ENCODE measurements at places on chromosomes 5 and 9. TPM values are rescaled to one million over a fixed set of nuclear protein-coding genes. Genes with fewer than 3 reads are reported as not detected.

DNA sequence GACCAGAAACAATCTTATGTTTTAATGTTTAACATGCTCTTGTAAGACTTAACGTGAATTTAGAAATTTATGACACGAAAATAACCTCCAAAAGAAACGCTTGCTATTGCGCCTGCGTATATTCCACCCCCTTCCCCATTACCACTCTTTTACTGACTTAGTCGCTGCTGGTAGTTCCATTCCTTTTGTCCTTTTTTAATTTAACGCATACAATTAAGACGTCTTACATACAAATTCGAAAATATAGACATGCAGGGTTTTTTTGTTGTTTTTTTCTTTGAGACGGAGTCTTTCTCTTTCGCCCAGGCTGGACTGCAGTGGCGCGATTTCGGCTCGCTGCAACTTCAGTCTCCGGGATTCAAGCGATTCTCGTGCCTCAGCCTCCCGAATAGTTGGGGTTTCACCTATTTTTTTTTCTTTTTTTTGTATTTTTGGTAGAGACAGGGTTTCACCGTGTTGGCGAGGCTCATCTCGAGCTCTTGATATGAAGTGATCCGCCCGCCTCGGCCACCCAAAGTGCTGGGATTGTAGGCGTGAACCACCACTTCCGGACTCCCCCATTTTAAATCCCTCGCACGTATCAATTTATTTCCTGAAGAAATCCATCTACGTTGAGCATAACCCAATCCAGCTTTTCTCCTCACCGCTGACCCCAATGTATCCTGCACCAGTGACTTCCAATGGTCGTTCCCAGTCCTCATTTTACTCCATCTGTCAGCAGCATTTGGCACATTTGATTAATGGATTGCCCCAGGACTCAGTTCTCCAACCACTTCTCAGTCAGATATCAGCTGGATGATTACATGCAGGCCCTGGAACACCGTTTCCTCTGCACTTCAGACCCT lies 684 bp upstream of the MED7 start:
- no peak for DNase-seq

The FGFR4 gene
- total RNA-seq = 12.0 TPM

DNA sequence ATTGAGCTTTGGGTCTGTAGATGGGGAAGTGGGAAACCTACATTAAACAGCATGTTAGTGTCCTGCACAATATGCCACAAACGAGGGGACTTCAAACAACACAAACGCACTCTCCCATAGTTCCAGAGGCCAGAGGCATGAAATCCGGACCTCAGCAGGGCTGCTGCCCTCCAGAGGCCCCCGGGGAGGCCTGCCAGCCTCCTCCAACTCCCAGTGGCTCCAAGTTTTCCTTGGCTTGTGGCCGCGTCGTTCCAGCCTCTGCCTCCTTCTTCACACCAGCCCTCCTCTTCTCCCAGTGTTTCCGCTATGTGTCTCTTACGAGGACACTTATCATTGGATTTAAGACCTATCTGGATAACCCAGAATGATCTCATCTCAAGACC lies 13.3 kb upstream of the COL5A1 start:
- no peak for DNase-seq

DNA sequence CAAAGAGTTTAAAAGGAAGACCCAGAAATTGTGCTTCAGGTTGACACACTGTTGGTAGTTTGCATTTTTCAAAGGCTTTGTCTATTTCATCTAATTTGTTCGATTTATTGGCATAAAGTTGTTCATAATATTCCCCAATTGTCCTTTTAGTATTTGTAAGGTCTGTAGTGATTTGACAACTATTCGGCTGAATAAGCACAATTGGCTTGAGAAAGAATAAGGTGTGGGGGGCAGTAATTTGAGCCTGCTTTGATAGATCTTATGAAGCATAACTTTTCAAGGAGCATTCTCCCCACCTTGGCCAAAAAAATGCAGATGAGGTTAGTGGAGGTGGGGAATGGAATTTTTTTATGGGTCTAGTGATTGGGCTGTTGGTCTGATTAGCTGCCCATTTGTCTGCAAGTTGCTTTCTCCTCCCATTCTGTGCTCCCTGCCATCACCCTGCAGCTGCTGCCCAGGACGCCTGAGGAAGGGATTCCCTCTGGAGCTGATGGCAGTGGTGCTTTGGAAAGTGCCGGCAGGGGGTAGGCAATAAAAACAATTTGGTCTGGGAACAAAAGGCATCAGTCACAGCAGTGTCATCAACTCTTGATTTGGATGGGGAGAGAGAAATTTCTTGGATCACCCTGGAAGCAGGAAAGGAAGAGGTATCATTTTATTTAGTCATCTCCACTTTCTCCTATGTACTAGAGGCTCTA lies 26.6 kb downstream of the WNT8A start:
- DNase-seq = no peak

The GPX8 gene
- 22.1 TPM for total RNA-seq

DNA sequence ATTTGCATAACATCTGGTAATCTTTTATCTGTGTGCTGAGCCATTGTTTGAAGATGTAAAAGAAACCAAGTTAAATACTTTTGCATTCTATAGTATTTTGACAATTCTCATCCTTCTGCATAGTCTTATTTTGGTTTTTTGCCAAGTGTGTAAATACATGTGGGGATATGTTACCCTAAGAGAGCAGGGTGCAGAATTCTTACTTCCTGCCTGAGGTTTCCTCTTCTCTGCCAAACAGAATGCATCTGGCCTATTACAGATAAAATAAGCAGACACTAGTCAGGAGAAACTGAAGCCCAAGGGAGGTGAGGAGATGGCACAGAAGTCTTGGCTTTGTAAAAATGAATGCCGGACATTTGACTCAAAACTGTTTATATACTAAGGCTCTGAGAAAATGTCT lies 462.1 kb downstream of the TMEM38B start:
- no peak for DNase-seq

DNA sequence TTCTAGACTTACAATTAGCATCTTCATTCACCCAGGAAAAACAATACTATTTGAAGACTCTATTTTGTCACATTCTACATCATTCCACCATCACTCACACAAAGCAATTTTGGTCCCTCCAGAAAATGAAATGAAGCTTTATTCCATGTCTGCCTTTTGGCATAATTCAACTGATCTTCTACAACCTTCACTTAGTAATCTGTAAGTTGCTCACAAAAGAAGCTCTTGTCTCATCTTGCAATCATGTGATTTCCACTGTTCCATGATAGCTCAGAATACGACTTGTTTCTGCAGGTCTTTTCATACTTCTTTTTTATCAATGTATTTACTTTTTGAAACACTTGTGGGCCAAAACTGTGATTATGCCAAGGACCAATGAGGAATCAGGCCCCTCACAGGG lies 261.9 kb upstream of the NR4A3 start:
- DNase-seq = no peak

DNA sequence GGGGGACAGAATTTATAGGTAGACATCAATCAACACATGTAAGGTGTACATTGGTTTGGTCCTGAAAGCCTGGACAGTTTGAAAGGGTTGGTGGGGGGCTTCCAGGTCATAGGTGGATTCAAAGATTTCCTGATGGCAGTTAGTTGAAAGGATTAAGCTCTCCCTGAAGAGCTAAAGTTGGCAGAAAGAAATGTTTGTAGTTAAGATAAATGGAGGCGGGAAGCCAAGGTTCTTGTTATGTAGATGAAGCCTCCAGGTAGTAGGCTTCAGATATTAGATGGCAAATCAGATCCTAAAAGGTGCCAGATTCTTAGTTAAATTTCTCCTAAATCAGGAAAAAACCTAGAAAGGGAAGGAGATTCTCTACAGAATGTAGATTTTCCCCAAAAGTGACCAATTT lies 9.0 kb upstream of the LRRTM2 start:
- DNase-seq = no peak

GRCh38 chr5:98909363-98909762 lies 19.4 kb downstream of the CHD1 start:
- DNase-seq = no peak

- DNase-seq = no peak
Observed at GRCh38 chr5:126031989-126032716, 391.1 kb upstream of the GRAMD2B start.

The SCAI gene
- total RNA-seq = 15.7 TPM

The VCAN gene
- total RNA-seq = 71.2 TPM

The CSF1R gene
- total RNA-seq = 21.4 TPM

DNA sequence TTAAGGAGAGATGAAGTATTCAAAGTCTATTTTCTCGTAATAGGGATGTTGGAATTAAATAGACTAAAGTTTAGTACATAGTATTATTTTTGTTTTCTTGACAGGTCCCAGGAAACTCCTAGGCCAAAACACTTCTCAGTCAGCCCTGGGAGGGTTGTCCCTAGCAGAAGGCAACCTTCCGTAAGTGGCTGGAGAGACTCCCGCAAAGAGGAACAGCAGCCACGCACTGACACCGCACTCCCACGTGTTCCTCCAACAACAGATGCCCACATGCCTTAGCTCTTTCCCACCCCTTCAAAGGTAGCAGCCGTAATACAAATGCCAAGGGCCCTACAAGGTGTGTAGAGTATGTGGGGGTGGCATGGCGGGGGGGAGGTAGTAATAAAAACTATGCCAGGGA lies 28.4 kb downstream of the PCDHGC5 start:
- no peak for DNase-seq

The LRRC19 gene
- not detected for total RNA-seq

GRCh38 chr5:32584646-32585045 lies 711 bp upstream of the SUB1 start:
- no peak for DNase-seq

The MEIKIN gene
- total RNA-seq = not detected

DNA sequence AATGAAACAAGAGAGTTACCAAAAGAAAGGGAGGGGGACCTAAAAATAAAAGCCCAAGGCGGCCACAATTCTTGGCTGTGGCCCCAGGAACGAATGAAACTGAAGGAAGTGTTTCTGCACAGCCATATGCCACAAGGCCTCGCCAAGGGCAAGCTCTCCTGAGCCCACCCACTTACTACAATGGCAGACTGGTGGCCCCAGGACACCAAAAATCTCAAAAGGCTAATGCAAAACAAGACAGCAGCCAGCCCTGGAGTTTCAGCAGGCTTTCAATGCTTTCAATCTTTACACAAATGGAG lies 4.0 kb downstream of the CAMSAP1 start:
- DNase-seq = no peak

GRCh38 chr5:141636106-141636412 lies 590 bp downstream of the HDAC3 start:
- no peak for DNase-seq

DNA sequence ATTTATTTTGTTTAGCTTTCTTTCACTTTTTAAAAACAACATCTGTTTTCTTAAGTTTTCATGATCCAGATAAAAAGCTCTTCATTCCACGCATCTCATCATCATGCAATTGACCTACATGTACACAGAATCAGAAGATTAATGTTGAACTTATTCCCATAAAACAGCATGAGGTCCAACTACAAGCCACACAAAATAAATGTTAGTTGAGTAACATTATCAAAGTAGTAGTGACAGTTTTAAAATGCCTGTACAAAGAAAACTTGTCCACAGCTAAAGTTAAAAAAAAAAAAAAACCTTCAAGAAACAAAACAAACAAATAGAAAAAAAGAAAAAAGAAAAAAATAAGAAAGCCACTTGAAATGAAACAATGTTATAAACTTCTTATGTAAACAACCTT lies 846.3 kb downstream of the TLE1 start:
- no peak for DNase-seq

The APBA1 gene
- total RNA-seq = 13.3 TPM

GRCh38 chr9:105963343-105964099 lies 269.2 kb downstream of the TMEM38B start:
- DNase-seq = no peak

Measured in vagina (tissue), 2 donors.